ENCODE measurements at places on chromosomes 12 and 14. TPM values are rescaled to one million over a fixed set of nuclear protein-coding genes. Genes with fewer than 3 reads are reported as not detected.
A peak's percentile ranks its signal among the peaks of the same experiment; 100 is the strongest.

DNA sequence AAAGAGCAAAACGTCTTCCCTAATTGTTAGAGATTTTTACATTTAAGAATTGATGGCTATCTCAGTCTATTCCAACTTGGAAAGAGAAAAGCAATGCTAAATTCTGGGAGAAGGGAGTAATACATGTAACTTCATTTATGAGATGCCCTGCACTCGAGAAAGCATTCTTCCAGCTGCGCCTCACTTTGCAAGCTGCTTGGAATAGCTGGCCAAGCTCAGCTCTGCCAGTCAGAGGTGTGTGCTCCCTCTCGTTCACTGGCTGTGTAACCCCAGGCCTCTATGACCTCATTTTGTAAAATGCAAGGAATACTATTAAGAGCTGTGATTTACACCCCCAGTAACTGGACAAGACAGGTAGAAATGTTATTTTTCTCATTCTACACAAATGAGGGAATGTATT is 79.1 kb downstream of the OTX2 start:
- DNase-seq = peak; percentile 5

- no peak for DNase-seq
Measured at GRCh38 chr12:48031135-48031960, 27.1 kb upstream of the COL2A1 start.

- DNase-seq = peak; percentile 59
Measured at GRCh38 chr12:2332947-2333346, 280.2 kb downstream of the CACNA1C start.

DNA sequence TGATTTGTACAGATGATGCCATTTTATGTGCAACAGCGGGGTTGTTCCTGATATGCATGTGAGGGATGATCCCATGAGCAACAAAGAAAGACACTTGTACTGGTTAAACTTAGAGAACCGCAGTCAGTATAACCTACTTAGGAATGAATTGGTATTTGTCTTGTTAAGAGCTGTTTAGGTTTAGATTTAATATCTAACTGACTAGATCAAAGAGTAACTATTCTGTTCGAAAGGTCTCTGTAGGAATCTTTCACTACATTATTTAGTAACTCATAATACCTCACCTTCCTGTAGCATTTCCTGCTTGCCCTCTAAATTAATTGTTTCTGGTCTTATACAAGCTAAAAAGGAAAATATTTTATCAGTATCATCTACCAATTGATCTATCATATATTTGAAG is 350.4 kb downstream of the TRHDE start:
- no peak for DNase-seq

- DNase-seq = peak; percentile 61
Measured at GRCh38 chr14:34003691-34004090, 52.8 kb upstream of the EGLN3 start.

DNA sequence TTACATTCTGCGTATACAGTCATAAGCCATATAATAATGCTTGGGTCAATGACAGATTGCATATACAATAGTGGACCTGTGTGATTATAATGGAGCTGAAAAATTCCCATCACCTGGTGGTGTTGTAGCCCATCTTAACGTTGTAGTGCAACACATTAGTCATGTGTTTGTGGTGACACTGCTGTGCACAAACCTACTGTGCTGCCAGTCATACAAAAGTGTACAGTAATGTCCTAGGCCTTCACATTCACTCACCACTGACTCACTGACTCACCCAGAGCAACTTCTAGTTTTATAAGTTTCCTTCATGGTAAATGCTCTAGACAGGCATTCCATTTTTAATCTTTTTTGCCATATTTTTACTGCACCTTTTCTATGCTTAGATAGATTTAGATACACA is 194.8 kb upstream of the SEL1L start:
- DNase-seq = no peak

- peak; percentile 91 for DNase-seq
Measured at GRCh38 chr12:42809226-42809625, 219.7 kb upstream of the PRICKLE1 start.

DNA sequence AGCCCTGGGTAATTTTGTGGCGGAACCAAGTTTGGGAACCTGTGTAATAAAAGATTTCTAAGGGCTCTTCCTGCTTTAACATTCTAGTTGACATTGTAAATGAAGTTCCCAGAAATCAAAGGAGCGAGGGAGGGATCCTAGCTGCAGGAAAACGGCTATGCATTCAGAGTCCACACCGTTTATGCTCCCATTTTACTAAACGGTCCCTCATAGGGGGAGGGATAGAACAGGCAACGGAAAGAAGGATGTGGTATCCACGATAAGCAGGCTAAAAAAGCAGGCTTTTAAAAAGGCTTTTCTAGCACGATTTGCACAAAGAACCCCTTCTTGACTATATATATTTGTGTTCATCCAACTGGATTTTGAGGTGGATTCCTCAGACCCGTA is 559 bp downstream of the SYNJ2BP start:
- peak; percentile 15 for DNase-seq

DNA sequence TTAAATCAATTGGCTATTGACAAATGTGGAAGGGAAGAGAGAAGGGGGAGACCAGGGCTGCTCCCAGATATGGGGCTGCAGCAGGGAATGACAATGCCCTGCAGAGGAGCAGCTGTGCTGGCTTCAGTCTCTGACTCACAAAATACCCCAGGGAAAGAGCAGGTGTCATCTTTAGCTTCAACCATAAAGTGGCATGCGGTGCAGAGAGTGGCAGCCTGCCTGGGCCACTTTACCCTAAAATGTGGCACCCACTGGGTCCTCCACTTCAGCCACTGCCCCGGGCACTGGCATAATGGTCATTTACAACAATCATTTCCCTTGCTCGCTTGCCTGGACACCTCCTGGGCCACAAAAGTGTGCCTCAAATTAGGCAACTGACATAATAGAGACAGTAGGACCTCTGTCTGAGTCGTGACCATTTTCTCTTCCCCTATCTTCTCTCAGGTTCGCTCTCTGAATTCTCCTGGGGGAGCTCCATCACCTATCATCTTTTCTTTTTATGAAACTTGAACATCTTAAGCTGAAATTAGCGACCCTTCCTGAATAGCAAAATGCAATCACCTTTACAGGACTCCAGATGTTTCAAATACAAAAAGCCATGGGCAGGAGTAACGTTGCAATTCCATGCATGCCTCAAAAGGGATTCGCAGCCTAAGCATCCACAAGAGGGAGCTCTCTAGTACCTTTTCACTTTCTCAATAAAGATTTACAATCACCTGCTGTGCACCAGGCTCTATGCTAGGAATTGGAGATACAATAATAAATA is 179.9 kb upstream of the ATF7IP start:
- peak; percentile 63 for DNase-seq

Gene P2RX2
- total RNA-seq = not detected

Gene KRT86
- total RNA-seq = not detected

Gene FAIM2
- total RNA-seq = 10.4 TPM

Gene NGDN
- total RNA-seq = 43.3 TPM

Gene FAM90A1
- total RNA-seq = not detected

Gene PXMP2
- 36.6 TPM for total RNA-seq

Gene JAG2
- total RNA-seq = 7.0 TPM

Gene LRRC10
- 0.24 TPM for total RNA-seq

Gene LUM
- total RNA-seq = 4,507 TPM
